ENCODE measurements at places on chromosomes 7 and 10.
A peak's percentile ranks its signal among the peaks of the same experiment; 100 is the strongest.

DNA sequence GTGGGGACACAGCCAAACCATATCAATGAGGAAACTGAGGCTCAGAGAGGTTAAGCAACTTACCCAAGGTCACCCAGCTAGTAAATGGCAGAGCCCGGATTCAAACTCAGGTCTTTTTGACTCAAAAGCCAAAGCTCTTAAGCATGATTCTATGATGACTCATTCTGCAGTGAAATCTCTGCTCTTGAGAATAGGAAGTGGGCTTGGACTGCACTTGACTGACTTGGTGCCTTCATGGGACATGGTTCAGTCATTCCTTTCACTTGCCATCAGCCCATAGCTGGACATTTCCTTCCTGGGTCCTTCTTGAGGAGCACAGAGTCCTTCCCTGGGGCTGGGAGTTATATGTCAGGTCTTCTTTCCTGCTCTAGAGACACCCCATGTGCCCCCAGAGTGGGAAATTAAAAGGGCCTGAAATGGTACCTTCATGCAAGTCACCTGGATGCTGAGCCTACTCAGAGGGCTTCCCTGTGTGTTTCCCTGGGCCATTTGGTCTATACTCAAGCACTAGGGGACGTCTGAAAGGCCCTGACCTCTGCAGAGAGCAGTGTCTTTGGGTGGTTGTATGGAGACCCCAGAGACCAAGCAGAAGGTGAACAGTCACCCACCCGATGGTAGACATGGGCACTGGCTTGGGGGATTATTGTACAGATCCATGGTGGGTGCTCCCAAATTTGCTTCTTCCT, 62.4 kb upstream of the SDK1 start:
- DNase-seq = no peak

DNA sequence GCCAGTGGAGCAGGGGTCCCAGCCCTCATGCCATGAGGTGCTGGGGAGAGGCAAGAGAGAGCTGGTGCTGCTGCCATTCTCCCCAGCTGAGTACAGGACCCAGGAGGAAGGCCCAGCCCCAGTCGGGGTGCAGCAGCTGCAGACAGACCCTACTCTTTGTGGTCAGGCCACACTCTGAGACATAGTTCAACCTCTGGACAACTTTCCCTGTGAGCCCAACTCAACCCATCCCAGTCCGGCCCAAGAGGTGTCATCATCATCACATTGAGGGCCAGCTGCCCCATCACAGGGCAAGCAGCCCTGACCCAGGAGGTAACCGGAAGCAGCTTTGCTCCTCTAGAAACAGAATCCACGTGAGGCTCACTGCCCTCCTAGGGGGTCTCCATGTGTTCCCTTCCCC, 133.8 kb upstream of the KCNMA1 start:
- DNase-seq = no peak

DNA sequence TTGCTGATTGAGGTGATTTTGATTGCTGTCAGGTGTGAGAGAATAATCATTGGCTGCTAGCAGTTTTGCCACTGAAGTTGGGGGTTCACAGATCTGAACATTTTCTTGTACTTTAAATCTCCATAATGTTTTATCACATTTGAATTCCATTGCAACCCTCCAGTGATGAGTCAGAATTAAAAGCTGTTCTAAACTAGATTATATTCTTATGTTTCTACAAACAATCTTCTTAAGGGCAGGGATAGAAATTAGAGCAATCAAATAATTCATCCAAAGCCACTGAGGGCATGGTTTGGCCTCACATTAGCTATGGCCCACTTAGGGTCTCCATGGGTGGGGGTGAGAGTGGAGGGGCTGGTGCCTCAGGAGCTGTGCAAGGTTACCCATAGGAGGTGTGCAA, 53.0 kb upstream of the RPA3 start:
- DNase-seq = no peak

- DNase-seq = no peak
These were observed 240.2 kb downstream of the NEBL start for GRCh38 chr10:20656886-20657285.

DNA sequence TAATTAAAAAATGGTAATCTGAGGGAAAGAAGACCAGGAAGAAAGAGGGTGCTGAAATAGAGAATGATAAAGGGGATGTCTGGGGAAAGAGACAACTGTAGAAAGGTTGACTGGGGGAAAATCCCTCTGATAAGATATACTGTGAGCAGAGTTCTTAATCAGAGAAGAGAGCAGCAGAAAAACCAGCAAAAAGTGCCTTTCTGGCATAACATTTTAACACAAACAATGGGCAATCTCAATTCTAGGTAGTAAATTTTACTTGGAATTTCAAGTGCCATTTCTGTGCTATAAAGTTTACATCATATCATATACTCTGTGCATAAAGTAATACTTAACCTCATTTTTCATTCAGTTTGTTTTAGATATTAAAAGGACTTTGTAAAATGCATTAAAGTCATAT, 251.9 kb upstream of the HGF start:
- DNase-seq = no peak

DNA sequence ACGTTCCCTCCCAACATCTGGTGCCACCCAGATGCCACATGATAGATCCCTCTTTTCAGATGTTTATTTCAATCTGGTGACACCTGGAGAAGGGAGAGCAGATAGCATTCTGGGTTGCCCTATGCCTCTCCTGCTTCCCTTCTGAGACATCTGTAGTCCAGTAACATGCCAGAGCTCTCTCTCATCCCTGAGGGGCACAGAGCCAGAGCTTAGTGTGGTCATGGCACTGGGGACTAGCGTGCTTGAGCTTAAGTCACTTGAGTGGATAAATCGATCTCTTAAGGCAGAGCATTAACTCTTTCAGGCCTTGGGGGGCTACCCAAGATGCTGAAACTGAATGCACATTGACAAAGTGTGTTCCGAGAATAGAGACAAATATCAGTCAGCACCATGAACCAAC, 47.9 kb downstream of the WNT2 start:
- DNase-seq = no peak

- no peak for DNase-seq
These were observed 84.2 kb downstream of the TBXAS1 start for GRCh38 chr7:139913021-139913844.

DNA sequence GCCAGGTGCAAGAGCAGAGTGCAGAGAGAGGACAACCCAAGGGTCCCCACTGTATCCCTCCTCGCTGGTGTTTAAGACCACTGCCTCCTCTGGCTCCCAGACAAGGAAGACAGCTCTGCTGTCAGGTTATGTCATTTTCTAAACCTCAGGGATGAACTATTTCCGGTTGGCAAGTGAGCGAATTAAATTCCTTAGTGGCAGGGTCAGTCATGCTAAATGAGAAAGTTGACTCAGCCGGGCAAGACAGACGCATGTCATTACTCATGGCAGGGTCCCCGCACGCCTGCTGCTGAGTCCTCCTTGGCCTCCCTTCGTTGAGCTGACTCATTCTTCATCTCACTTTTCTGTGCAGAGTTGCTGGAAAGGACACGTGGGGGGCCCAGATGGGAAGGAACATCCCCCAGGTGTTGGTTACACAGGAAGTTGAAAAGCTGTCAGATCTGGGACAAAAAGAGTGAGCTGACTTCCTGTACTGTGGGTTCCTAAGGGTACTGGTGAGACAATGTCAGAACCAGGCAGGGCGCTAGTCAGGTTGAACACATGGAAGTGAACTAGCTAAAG, 47.1 kb upstream of the UCN3 start:
- peak; percentile 2 for DNase-seq

- DNase-seq = no peak
These were observed 15.0 kb downstream of the ADRA2A start for GRCh38 chr10:111091833-111092232.

DNA sequence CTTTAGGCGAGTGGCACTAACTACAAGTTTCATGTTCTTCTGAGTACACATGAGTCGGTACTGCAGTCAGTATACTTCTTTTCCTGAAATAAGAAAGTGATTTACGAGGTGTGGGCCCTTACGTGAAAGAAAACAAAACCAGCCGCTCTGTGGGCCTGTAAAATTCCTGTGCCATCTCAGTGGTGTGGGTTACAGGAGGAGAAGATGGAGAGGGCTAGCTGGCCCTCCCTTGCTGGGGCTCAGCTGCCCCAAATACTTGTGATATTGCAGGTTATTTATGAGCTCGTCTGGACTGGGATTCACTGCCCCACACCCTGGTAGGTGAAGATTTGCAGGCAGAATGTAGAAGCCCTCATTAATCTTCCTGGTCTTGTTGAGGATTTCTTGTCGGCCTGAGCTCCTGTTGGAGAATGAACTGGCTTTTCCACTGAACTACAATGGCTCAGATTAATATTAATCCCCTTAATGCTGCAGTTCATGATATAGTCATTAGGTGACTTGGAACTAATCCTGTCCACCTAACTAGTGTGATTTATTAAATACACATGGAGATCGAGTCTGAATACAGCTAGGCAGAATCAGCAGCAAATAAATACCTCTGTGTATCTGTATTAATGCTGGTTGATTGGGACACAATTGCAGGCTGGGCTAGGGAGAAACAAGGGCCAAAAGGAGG, 68.0 kb downstream of the GBF1 start:
- no peak for DNase-seq

- no peak for DNase-seq
These were observed 227.0 kb downstream of the ANK3 start for GRCh38 chr10:60162631-60163030.

- DNase-seq = no peak
These were observed 193.5 kb downstream of the CFTR start for GRCh38 chr7:117673367-117673766.

DNA sequence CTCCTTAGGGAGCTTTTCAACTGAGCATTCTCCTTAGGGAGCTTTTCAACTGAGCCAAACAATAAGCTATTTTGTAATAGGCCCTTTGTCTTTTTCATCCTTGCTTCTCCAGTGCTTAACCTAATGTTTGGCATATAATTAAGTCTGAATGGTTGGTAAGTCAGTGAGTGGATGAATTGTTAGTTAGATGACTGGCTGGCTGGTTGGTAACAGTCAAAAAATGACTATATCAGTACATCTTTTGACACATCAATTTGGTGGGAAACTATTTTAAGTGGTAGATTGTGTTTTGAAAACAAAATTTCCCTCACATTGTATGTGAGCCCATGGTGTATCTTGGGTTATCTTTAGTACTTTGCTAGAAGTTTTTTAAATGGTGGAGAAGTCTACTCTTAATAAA, 16.4 kb downstream of the ING3 start:
- DNase-seq = no peak

GRCh38 chr7:27661811-27662489, 733 bp downstream of the HIBADH start:
- no peak for DNase-seq

Data from stimulated activated CD4-positive, alpha-beta T cell treated with anti-CD3 and anti-CD28 coated beads, Interleukin-1b, Interleukin-23, amount 100 ng/mL, for 1 hour (primary cell).